ENCODE measurements at places on chromosomes 7 and 10.

GRCh38 chr10:20970708-20971107 is 73.6 kb upstream of the NEBL start:
- DNase-seq: no peak

GRCh38 chr10:55500931-55501559 is 700.0 kb upstream of the PCDH15 start:
- DNase-seq: no peak

DNA sequence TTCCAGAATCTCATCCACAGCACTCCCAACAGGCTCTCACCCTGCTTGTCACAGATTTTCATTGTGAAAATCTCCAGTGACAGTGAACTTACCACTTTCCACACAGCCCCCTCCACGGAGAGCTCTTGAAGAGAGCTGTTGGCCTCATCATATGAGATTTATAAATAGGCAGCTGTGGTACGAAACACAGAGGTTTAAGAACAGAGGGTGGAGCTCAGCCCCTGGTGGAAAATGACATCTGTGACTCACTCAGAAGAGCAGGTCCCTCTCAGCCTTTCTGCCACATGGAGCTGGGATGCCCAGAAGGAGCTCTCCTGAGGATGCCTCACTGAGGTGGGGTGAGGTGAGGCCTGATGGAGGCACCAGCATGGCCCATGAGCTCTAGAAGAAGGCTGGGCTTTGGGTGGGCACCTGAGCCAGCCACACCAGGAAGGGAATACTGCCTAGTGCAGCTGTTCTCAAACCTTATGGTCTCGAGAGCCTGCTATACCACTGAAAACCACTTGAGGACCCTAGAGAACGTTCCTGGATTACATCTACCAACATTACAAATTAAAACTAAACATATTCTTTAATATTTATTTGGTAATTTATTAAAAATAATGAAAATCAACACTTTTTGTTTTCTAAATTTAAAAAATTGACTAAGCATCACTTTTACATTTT is 25.8 kb upstream of the EEPD1 start:
- no peak for DNase-seq

GRCh38 chr7:80307227-80307856 is 172.7 kb downstream of the GNAI1 start:
- DNase-seq: no peak

- DNase-seq: no peak
These were observed 1086.9 kb downstream of the NRG3 start for GRCh38 chr10:82961864-82962263.

DNA sequence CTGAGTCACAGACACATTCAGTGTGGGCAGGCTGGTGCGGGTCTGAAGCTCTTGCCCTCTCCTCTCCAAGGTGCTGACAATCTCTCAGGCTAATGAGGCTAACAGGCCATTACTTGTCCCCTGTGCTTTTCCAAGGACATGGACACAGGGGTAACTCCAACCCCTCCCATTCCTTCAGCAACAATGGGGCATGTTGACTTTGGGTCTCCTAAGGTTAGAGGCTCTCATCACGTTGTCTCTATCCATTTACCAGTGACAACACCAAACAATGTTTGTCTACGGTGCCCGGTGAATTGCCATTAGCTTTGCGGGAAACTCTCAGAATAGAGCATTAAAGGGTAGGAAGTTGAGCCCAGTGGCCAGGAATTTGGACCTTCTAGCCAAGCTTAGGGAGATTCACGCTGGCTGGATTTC is 101.6 kb upstream of the TNS3 start:
- DNase-seq: no peak

DNA sequence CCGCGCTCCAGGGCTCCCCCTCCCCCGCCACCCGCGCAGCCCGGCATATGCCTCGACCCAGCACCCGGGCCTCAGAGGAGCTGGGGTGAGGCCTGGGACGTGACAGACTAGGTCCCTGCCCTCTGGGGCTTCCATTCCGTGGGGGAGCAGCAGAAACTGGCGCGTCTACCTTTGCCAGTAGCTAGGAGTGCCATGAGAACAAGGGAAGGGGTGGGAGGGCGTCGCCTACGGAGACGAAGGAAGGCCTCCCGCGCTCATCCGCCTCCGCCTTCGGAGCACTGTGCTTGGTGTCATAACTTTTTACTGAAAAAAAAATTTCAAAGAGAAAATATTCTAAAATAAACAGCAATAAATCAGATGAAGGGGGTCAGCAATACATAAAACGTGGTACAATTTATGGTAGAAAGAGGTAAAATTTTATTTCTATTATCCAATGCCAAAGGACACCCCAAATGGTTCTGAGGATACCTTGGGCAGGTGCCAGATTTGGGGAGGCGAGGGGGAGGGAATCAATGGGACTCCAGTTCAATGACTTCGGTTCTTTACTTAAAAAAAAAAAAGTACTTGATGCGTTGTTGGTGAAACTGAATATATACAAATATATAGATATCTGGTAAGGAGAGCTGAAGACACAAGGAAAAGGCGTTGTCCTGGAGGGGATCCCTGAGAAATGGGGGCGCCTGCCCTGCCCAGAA is 35.1 kb upstream of the GRID1 start:
- no peak for DNase-seq

GRCh38 chr10:86299562-86299961 is 67.0 kb downstream of the GRID1 start:
- no peak for DNase-seq

DNA sequence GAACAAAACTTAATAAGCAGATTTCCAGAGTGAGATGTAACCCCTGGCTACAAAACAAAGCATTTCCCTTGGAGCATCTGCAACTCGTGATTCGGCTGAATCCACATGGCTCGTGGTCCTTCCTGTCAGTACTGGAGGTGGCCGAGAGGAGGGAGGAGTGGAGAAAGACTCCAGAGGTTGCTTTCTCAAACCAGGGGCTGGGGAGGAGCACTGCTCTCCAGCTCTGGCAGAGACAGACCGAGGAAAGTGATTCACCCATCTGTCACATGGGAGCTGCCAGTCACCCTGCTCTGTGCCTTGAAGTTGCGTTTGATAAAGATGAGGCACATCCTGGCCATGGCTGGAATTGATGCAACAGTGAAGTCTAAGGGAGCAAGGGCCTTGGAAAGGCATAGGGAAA is 72.7 kb downstream of the COL13A1 start:
- no peak for DNase-seq

- peak; percentile 71 for DNase-seq
These were observed 35.6 kb downstream of the CPN1 start for GRCh38 chr10:100046021-100046486.

GRCh38 chr10:93225938-93226337 is 152.2 kb downstream of the CYP26A1 start:
- no peak for DNase-seq

Data from stimulated activated CD8-positive, alpha-beta memory T cell treated with anti-CD3 and anti-CD28 coated beads, Interleukin-7, amount 100 ng/mL, for 1 hour (primary cell).